ENCODE measurements at places on chromosomes 3 and 15. TPM values are rescaled to one million over a fixed set of nuclear protein-coding genes. Genes with fewer than 3 reads are reported as not detected.

The PLA1A gene
- total RNA-seq = not detected

- H3K4me1 ChIP-seq = no peaks in the 10 kb centered on the region
- no peaks in the 10 kb centered on the region for H3K36me3 ChIP-seq
- no peak overlapping the region for H3K4me3 ChIP-seq
Observed at GRCh38 chr15:71261909-71262308, 146.6 kb downstream of the THSD4 start.

GRCh38 chr15:67232591-67232990 is 21.9 kb downstream of the AAGAB start:
- no peak overlapping the region for H3K4me3 ChIP-seq
- peaks cover 22% of the 10 kb centered on the region for H3K36me3 ChIP-seq
- no peak for DNase-seq

- no peaks in the 10 kb centered on the region for H3K4me1 ChIP-seq
- no peak overlapping the region for H3K4me3 ChIP-seq
- no peak for DNase-seq
- H3K36me3 ChIP-seq = no peaks in the 10 kb centered on the region
- H3K27ac ChIP-seq = no peak overlapping the region
- peaks cover 11% of the 10 kb centered on the region for H3K27me3 ChIP-seq
Observed at GRCh38 chr15:98433856-98434255, 214.5 kb upstream of the IGF1R start.

GRCh38 chr3:134576831-134577230 is 74.0 kb downstream of the KY start:
- H3K4me1 ChIP-seq = peaks cover 9% of the 10 kb centered on the region
- H3K27ac ChIP-seq = peak overlapping the region; percentile 15
- DNase-seq = no peak
- H3K27me3 ChIP-seq = no peaks in the 10 kb centered on the region
- H3K4me3 ChIP-seq = no peak overlapping the region
- peaks cover 19% of the 10 kb centered on the region for H3K36me3 ChIP-seq

DNA sequence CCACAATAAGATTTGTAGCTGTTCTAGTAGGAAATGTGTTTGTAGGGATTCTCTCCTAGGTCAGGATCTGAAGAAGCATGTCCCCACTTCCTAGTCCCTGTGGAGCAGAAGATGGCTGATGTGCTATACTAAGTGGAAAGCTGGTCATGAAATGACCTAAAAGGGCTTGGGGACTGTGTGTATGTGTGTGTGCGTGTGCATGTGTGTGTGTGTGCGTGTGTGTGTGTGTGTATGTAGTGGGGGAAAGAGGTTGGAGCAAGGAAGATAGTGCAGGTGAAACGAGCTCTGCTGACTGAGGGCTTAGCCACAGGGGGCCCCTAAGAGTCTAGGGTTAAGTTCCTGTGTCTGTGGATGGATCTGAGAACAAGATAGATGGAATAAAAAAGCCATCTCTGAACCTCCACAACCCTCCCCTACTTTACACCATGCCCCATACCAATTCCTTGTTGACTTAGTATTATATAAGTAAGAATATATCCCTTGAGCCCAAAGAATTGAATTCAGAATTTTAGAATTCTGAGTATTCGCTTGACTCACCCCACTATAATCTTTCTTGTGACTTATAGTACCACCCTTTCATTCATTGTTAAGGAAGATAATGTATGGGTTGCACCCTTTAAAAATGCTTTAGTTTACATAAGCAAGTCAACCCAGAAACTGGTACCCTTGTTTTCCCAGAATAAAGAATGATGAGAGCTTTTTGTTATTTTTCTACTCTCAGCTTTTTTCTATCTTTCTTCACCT is 96.1 kb downstream of the RPL22L1 start:
- H3K4me3 ChIP-seq = no peak overlapping the region
- H3K27ac ChIP-seq = no peak overlapping the region
- H3K36me3 ChIP-seq = no peaks in the 10 kb centered on the region
- DNase-seq = no peak
- peaks cover under 1% of the 10 kb centered on the region for H3K4me1 ChIP-seq
